Activated naive CD8-positive, alpha-beta T cell treated with anti-CD3 and anti-CD28 coated beads, Interleukin-2, amount 10 ng/mL, durations not matched to agents 7 days and 5 days (primary cell): ENCODE measurements at places on chromosomes 3 and 15. TPM values are rescaled to one million over a fixed set of nuclear protein-coding genes. Genes with fewer than 3 reads are reported as not detected.

The TGM5 gene
- not detected for total RNA-seq

The SCN11A gene
- total RNA-seq = 0.11 TPM

DNA sequence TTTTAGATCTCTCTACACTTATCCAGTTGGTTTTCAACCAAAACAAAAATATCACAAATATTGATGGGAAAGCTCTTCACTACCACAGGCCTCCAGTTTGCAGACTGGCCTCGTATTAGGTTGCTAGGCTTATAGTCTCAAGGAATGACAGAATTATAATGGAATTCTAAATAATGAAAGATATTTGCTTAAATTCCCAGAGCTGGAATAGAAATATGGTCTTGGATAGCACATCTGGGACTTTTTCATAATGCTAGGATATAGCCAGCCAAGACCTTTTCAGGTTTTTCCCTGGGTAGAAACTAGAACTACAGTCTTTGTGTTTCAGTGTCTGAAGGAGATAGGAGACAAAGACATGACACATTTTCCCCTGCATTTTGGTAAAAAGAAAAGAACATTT is 121.9 kb upstream of the STAC start:
- no peaks in the 10 kb centered on the region for H3K27me3 ChIP-seq
- DNase-seq = no peak
- H3K4me3 ChIP-seq = no peak overlapping the region
- no peaks in the 10 kb centered on the region for H3K4me1 ChIP-seq

GRCh38 chr15:41283653-41284426 is 48.6 kb downstream of the OIP5 start:
- H3K36me3 ChIP-seq = peaks cover 43% of the 10 kb centered on the region
- no peaks in the 10 kb centered on the region for H3K27me3 ChIP-seq
- peak overlapping the region; percentile 94 for H3K27ac ChIP-seq

- H3K4me1 ChIP-seq = peaks cover 35% of the 10 kb centered on the region
- H3K27me3 ChIP-seq = no peaks in the 10 kb centered on the region
- DNase-seq = peak; percentile 78
- peak within 1 kb of the TSS; percentile 99 for H3K4me3 ChIP-seq
- peak within 1 kb of the TSS; percentile 94 for H3K27ac ChIP-seq
- peaks cover 46% of the 10 kb centered on the region for H3K36me3 ChIP-seq
Measured at GRCh38 chr3:172522871-172523818, at the start of gene TNFSF10. TSS of gene TNFSF10 (minus strand) at chr3:172523430. CDS start at chr3:172523384, 46 bp downstream.

DNA sequence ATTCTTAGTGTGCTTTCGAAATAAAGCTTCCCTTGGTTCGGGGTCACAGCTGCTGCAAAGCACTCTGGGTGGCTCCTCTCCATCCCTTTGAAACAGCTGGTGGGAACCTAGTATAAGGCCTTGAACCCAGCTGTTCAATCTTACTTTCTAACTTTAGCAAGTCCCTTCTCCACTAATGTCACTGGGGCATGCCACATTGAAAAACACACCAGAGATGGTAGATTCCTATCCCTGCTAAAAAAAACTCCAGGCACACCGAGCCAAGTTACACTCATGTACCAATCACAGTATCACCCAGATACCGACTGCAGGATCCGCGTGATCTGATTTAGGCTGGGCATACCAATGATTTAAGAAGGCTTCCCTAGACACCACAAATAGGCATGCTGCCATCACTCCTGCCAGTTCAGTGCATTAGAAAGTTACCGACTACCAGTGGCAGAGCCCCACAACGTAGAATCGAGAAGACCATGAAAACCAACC is 65.0 kb downstream of the WWTR1 start:
- no peak for DNase-seq
- H3K4me1 ChIP-seq = peaks cover 2% of the 10 kb centered on the region
- no peak overlapping the region for H3K27ac ChIP-seq
- no peaks in the 10 kb centered on the region for H3K36me3 ChIP-seq
- H3K4me3 ChIP-seq = no peak overlapping the region

- DNase-seq = no peak
- H3K27me3 ChIP-seq = peaks cover 7% of the 10 kb centered on the region
- no peaks in the 10 kb centered on the region for H3K36me3 ChIP-seq
- H3K4me3 ChIP-seq = no peak overlapping the region
- H3K4me1 ChIP-seq = peaks cover 8% of the 10 kb centered on the region
- H3K27ac ChIP-seq = no peak overlapping the region
Measured at GRCh38 chr15:75653347-75653913, 5.7 kb downstream of the SNX33 start.

DNA sequence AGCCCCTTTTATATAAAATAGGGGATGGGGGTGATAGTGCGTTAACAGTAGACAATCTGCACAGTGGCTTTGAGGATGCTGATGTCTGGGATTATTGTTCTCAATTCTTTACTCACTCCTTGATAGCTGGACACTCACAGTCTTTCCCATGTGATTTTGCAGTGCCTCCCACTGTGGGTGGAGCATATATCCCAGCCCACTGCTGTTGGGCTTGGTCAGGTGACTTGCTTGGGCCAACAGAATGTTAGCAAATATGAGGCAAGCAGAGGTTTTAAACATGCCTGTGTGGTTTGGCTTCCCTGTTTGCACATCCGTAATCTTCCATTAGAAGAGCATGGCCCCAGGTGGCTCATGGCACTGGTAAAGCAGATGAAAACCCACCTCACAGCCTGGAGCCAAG is 46.5 kb downstream of the CPA3 start:
- no peaks in the 10 kb centered on the region for H3K36me3 ChIP-seq
- DNase-seq = no peak
- no peak overlapping the region for H3K27ac ChIP-seq
- peaks cover 9% of the 10 kb centered on the region for H3K27me3 ChIP-seq

DNA sequence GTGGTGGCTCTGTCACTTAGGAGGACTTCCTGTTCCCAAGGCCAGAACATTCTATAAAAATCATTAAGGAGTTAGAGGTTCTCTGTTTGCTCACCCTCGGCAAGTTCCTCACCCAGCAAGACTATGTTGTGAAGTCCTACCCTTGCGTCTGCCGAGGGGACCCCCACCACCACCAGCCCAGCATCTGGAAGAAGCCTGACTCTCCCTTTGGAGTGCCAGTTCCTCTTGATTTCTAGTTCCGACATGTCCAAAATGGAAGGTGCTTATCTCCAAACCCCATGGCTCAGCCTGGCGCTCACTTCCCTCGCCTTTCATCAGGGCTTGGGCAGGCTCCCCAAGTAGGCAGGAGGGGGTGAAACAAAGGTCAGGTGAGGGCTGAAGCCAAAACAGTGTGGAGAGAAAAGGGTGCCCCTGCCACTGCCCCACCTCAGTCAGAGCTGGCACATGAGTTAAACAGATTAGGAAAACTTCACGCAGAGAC is 41.0 kb downstream of the BHLHE40 start:
- peak overlapping the region; percentile 76 for H3K4me3 ChIP-seq
- H3K4me1 ChIP-seq = peaks cover 63% of the 10 kb centered on the region
- H3K27ac ChIP-seq = peak overlapping the region; percentile 91
- no peaks in the 10 kb centered on the region for H3K36me3 ChIP-seq
- no peak for DNase-seq

GRCh38 chr3:132979606-132980005 is 58.6 kb upstream of the TMEM108 start:
- H3K4me1 ChIP-seq = no peaks in the 10 kb centered on the region
- no peaks in the 10 kb centered on the region for H3K27me3 ChIP-seq
- no peak overlapping the region for H3K4me3 ChIP-seq
- DNase-seq = no peak
- H3K36me3 ChIP-seq = no peaks in the 10 kb centered on the region
